ENCODE measurements at places on chromosomes 4 and X.

- DNase-seq, result no peak
Observed at GRCh38 chr4:149886786-149887490, 71.3 kb upstream of the IQCM start.

- no peak for DNase-seq
Observed at GRCh38 chr4:172095161-172095560, 282.0 kb downstream of the GALNTL6 start.

DNA sequence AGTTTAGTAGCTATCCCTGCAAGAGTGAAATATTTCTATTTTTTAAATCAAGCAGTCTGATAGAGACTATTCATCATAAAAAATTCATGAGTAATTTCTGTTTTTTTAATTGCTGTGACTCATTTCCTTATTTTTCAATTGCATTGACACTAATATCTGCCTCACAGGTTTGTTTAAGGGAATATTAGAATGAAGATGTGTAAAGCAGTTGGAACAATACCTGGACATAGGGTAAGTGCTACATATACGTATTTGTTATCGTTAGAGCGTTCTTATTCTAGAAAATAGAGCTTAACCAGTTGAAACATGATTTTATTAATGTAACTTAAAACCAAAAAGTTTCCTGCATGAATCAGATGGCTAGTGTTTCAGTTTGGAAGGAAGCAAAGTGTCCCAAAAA lies 2211.3 kb downstream of the PCDH7 start:
- no peak for DNase-seq

- DNase-seq, result no peak
Observed at GRCh38 chr4:184743650-184744049, 9.8 kb upstream of the CENPU start.

DNA sequence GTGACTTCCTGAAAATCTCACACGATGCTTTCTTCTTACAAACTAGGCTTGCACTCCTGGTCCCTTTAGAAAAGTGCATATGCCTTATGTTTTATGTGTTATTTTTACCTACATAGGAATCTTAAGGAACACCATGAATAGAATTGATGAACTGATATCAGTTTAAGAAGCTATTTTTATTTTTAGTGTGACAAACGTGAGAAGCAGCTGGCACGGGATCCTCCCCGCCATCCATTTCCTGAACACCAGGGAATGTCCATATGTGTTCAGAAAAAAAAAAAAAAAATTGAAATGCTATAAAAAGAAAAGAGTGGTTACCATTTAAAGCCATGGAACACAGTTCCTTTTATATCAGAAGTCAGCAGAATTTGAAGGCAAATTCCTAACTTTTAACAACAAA lies 1096.1 kb upstream of the PRKX start:
- no peak for DNase-seq

- no peak for DNase-seq
Observed at GRCh38 chr4:87527431-87528220, 1.6 kb downstream of the SPARCL1 start.

DNA sequence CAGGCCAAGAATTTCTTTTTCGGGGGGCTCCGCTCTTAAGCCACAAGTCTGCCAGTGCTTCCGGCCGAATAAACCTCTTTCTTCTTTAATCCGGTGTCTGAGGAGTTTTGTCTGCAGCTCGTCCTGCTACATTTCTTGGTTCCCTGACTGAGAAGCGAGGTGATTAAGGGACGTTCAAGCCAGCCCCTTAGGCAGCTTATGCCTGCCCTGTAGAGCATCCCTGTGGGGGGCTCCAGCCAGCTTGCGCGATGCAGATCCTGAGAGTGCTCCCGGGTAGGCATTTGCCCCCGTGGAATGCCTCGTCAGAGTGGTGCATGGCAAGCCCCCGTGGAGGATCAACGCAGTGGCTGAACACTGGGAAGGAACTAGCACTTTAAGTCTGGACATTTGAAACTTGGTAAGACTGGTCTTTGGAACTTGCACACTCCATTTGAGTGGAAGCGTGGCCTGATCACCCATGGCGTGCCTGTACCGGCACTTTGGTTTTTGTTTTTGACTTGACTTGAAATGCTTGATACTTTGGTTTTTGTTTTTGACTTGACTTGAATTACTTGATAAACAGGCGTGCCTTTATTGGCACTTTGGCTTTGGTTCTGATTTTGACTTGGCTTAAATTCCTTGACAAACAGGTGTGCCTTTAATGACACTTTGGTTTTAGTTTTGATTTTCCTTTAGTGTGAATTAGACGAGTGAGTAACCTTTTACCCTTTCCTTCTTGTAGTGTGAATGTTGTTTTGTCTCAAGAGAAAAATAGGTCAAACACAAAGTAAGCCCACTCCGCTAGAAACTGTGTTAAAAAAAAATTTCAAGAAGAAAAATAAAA lies 6.1 kb downstream of the ACOX3 start:
- no peak for DNase-seq

GRCh38 chrX:53291596-53291995 lies 10.2 kb upstream of the IQSEC2 start:
- no peak for DNase-seq

GRCh38 chrX:133609166-133609565 lies 193.9 kb upstream of the GPC4 start:
- no peak for DNase-seq

GRCh38 chrX:378443-378842 lies 8.3 kb downstream of the PPP2R3B start:
- no peak for DNase-seq

GRCh38 chrX:134721766-134722532 lies 63.7 kb upstream of the PLAC1 start:
- DNase-seq, result no peak

DNA sequence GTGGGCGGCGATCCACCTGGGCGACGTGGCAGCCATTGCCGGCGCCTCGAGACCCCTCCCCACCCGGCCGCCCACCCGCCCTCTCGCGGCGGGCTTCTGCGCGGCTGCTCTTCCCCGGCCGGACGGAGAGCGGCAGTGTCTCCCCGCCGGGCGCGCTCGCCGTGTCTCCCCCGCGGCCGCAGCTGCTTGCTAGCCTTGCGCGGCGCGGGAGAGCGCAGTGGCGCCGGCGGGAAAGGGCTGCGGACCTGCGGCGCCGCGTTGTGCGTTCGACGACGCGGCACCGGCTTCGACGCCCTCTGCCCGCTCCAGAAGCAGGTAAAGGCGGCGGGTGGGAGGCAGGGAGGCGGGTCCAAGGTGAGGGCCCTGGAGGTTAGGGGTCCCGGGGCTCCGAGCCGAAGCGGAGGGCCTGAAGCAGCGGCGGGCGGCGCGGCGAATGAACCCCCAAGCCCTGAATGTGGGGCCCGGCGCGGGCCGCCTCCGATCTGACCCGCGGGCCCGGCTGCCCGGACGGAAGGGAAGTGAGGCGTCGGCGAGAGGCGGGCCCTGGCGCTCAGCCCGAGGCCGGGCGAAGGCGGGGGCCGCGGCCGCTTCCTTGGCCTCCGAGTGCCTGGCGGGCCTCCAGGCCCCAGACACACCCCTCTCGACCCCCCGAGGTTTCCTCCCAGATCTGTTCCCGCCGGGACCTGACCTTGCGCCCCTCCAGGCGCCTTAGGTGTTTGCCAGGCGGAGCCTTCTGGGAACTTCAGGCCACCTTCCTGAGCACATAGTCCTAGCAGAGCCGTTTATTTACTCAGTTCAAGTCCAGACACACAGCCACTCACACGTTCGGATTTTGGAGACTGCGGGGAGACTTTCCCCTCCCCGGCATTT lies at the start of gene N4BP2:
N4BP2 (plus strand) TSS at position 135 of the 870 bp plus-strand sequence. CDS start 40,491 bp downstream, outside the sequence.
- DNase-seq, result no peak

GRCh38 chr4:105022811-105023667 lies 123.6 kb upstream of the TET2 start:
- no peak for DNase-seq

DNA sequence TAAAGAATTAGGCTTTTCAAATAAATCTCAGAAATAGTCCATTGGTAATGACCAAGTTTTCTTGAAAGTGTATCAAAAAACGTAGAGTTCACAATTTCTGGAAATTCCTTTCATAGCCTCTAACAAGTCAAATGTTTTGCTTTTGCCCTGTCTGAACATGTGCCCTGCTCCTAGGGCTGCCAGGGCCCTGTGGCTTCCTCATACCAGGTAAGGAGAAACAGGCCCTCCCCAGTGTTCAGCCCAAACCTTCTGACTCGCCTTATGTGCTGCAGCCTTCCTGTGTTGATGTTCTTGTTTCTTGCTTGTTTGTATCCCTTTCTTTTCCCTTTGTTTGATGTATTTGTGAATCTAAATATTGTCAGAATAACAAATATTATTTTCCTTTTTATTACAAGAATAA lies 146.1 kb upstream of the PACRGL start:
- DNase-seq, result no peak

- DNase-seq, result no peak
Observed at GRCh38 chr4:1640190-1640589, 43.9 kb downstream of the FAM53A start.

DNA sequence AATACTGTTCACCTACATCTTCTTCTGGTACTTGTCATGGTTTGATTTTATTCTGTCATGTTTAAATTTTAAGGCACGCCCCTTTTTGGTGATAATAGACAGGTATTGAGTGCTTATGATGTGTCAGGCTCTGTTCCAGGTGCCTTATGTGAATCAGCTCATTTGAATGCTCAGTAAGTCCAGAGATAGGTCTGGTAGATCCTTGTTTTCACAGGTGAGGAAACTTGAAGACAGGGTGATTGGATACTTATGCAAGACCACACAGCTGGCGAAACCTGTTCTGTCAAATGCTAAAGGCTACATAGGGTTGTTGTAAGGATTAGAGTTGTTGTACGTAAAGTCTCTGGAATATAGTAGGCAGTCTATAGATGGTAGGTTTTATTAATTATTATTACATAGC lies 9.6 kb upstream of the SLC25A14 start:
- DNase-seq, result no peak

Data from stimulated activated CD4-positive, alpha-beta T cell treated with anti-CD3 and anti-CD28 coated beads, Interleukin-1b, Interleukin-23, amount 100 ng/mL, for 1 hour (primary cell).